ENCODE measurements at places on chromosomes 7 and 10.

DNA sequence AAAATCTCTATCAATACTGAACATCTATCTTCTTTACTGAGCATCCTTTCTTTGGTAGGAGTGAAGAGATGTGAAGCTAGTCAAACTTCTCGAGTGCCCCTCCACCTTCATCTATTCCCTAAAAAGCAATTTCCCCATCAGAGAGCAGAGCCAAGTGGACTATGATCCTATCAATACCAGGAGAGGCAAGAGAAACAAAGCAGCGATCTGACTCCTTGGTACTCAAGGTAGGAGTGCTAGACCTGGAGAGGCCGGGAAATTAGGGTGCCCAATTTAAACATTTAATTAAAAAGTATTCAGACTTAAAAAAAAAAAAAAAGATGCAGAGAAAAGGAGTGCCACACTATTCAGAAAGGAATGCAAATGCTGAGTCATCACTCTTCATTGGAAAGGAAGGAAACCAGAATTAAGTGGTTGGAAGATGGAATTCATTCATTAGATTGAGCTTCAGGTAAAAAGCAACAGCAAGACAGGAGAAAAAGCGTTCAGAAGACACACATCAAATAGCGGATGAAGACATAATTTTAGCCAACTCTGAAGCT lies 1.6 kb downstream of the TIAL1 start:
- no peak for DNase-seq

- DNase-seq: no peak
Observed at GRCh38 chr10:76649723-76650127, 987.9 kb downstream of the KCNMA1 start.

- DNase-seq: no peak
Observed at GRCh38 chr7:143325240-143325639, 9.3 kb downstream of the CLCN1 start.

- DNase-seq: no peak
Observed at GRCh38 chr10:99917963-99918825, 91.6 kb downstream of the DNMBP start.

GRCh38 chr7:8389593-8390261 lies 43.7 kb upstream of the NXPH1 start:
- DNase-seq: no peak

DNA sequence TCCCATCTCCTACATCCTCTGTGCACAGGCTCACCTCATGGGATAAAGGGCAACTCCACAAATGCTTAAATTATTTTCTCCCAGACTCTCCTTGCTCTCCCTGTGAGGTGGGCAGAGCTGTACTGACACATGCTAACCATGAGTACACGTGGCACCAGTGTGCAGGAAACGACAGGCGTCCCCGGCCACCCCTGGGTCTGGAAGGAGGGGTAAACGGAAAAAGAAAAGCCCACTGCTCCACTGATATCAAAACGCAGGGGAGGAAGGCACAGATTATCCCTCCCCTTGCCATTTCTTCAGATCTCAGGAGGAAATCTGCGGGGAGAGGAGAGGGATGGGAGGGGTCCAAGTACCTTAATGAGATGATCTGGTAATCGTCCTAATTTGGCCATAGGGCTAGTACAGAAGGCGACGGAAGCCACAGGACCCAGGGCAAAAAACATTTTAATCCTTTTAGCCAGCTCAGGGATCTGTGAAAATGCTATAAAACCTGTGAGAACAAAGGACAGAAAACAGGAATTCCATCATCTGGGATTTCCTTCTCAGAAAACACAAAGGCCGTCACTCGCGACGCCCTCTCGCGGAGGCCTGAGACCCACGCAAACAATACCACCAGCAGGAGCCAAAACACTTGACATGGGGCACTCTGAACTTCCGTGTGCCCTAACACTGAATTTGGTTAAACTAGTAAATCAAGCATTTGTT lies 17.8 kb upstream of the CH25H start:
- no peak for DNase-seq

DNA sequence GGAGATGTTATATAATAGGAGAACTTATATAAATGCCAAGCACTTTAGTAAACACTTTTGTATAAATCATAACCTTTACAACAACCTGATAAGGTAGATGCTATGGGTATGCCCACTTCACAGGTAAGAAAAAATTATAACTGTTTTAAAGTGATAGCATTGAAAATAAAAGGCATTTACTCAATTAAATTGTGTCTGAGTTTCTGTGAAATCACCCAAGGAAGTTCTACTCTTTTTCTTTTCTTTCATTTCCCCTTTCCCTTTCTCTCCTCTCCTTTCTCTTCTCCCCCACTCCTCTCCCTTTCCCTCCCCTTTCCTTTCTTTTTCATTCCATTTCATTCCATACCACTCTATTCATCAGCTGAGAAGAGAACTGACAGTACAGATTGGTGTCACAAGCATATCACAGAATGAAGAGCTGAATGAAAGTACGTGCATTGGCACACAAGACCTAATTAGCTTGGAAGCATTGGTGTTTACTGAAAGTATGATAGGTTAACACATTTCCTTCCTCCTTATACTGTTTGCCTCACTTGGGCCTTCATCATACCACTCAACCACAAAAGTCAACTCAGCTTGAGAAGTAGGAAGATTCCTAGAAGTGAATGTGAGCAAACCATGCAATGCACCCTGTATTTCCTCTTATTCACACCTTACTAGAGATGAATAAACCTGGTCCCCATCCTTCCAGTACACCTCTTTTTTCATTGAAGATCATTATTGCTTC lies 117.9 kb upstream of the AGR3 start:
- peak; percentile 70 for DNase-seq

- peak; percentile 69 for DNase-seq
Observed at GRCh38 chr10:47165711-47166404, 134.1 kb upstream of the GDF10 start.

- DNase-seq: no peak
Observed at GRCh38 chr10:22712956-22713852, 1.2 kb downstream of the PIP4K2A start.

DNA sequence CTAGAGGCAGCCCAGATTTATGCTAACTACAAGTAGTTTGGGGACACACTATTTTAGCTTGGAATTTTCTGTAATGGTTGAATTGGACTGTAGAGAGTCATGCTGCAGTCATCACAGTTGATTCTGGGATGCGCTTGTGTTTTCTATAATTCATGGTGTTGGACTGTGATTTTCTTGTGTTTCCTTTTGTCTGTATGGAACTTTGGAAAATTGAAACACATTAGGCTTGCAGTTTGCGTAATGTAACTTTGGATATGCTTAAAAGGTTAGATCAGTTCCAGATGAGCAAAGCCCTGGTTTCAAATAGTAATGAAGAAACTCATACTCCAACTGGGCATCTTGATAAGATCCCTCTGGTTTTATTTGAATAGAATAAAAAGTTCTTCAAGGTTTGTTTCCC lies 502.2 kb downstream of the ARL4A start:
- DNase-seq: no peak

DNA sequence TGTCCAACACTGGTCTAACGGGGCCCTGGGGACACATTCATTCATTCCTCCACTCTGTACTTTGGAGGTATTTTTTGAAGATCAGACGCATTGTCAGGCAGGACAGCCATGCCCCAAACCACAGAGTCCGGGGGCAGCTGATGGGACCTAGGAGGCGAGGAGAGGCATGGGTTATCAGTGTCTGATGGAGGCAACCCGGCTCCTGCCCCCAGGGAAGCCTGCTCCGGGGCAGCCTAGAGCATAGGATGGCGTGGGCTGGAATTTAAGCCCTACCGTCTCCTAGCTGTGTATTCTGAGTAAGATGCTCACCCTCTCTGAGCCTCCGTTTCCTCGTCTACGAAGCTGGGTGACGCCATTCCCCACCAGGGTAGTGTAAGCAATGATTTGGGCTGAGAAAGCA lies 55.4 kb upstream of the ELN start:
- no peak for DNase-seq

DNA sequence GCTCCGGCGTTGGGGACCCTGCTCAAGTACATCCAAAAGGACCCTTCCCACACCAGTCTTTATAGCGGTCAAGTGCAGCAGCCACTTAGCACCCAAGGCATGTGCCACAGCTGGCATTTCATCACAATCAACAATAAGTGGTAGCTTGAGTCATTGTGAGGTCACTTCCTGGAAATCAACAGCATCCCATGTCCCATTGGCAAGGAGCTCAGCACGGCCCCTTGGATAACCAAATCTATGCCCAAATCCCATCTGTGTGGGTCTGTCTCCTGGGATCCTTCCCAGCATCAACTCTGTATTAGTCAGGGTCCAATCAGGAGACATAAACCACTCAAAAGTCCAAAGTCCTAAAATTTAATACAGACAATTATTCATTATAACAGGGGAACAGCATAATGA lies 27.1 kb downstream of the MDH2 start:
- no peak for DNase-seq

- DNase-seq: no peak
Observed at GRCh38 chr10:112805254-112805590, 144.8 kb upstream of the TCF7L2 start.

GRCh38 chr10:20625868-20626267 lies 271.2 kb downstream of the NEBL start:
- no peak for DNase-seq

DNA sequence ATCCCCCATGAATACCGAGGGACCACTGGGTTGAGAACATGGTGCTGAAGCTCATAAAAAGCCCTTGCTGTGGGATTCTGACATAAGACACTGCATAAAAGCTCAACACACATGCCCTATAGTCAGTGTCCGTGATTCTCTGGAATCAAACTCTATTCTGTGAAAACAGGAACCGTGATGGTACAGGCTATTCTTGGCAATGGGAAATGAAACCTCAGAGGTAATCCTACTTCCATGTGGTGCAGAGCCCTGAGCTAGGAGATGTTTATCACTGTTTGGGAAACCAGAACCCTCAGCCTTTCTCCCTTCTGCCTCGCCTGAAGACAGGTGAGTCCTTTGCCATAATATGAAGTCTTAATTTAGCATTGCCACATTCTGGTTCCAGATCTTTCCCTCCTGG lies 80.8 kb upstream of the PRSS1 start:
- DNase-seq: no peak

GRCh38 chr10:33952692-33953360 lies 618.4 kb upstream of the NRP1 start:
- DNase-seq: no peak

DNA sequence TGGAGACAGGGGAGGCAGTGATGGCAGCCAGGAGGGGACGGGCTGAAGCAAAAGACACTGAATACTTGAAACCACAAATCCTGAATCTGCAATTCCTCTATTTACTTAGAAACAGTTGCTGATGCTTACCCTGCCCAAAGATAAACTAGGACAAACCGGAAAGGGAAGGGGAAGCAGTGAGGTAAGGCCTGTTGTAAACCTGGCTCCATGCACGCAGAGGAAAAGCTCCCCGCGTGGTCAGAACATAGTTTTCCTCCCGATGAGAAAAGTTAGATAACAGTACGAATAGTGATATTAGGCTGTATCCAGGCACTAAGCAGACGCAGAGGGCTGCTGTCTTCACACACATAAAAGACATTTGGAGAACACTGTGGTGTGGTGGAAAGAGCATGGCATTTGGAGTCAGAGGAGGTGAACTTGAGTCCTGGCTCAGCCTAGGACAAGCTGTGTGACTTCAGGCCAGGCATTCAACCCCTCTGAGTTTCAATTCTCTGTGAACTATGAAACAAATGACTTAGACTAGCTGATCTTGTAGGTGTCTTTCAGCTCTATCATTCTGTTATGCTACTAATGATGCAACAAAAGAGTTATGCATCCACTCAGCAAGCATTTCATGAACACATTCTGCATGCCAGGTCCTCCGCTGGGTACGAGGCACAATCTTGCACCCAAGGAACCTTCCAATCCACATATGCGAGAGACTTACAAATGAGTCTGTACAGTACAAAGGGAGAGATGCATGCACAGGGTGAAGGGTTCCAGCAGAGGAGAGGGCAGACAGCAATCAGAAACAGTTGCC lies 80.9 kb downstream of the SORBS1 start:
- DNase-seq: no peak

DNA sequence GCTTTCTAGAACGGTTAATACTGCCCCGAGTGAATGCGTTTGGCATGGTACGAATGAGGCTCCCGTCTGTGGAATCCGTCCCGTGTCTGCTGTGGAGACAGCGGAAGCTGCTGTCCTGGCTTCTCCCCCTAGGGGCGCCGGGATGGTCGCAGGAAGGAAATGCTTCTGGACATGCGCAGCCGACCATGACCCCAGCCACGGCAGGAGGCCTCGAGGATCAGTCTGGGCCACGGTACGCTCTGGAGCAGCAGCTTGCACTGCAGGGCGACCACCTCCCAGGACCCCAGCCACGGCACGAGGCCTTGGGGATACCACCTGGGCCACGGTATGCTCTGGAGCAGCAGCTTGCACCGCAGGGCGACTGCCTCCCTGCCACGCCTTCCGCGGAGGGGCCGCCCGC lies 107.9 kb downstream of the CYTH3 start:
- DNase-seq: no peak

Measured in AML-193 (cell line).